T-helper 1 cell treated with Interleukin-12 subunit alpha and Interleukin-12 subunit beta and Interleukin-4 antibody, amounts not matched to agents 30 ng/mL and 1 ng/mL, for 36 hours (primary cell): ENCODE measurements at places on chromosomes 5 and 9. TPM values are rescaled to one million over a fixed set of nuclear protein-coding genes. Genes with fewer than 3 reads are reported as not detected.

Gene SPACA9
- 1.1 and 1.5 TPM in 2 replicates for total RNA-seq

Gene ROR2
- total RNA-seq = 6.6 and 7.4 TPM in 2 replicates

Gene PCDHGB7
- 0.07 and 0.29 TPM in 2 replicates for total RNA-seq

Gene TAF11L5
- not detected in 2 replicates for total RNA-seq

Gene SERF1A
- 3.0 and 4.1 TPM in 2 replicates for total RNA-seq

Gene PIP5KL1
- 1.7 and 1.8 TPM in 2 replicates for total RNA-seq

Gene ORM2
- total RNA-seq = not detected in 2 replicates

Gene FOXE1
- total RNA-seq = not detected in 2 replicates

Gene ENHO
- total RNA-seq = 0.20 TPM in 1 of 2 replicates, not detected in the other

Gene OTP
- total RNA-seq = not detected in 2 replicates

Gene CHD1
- total RNA-seq = 54.5 and 63.8 TPM in 2 replicates

Gene RNF180
- total RNA-seq = not detected in 2 replicates

Gene IL5
- 0.34 and 0.39 TPM in 2 replicates for total RNA-seq

Gene BAAT
- 0.07 TPM in 1 of 2 replicates, not detected in the other for total RNA-seq

Gene APBA1
- 12.8 and 14.9 TPM in 2 replicates for total RNA-seq

Gene CLIC3
- total RNA-seq = 1.4 and 1.8 TPM in 2 replicates

Gene LCN12
- 3.2 and 3.8 TPM in 2 replicates for total RNA-seq

Gene PCSK5
- 7.1 and 7.6 TPM in 2 replicates for total RNA-seq

Gene PCDHGA11
- 0.24 and 0.32 TPM in 2 replicates for total RNA-seq

Gene C9orf50
- not detected in 2 replicates for total RNA-seq
